ENCODE measurements at places on chromosomes 3 and 15.

GRCh38 chr3:62100282-62100989 lies 272.9 kb downstream of the FEZF2 start:
- no peak for DNase-seq

- DNase-seq, result no peak
Measured at GRCh38 chr3:3259181-3259580, 79.7 kb upstream of the CRBN start.

DNA sequence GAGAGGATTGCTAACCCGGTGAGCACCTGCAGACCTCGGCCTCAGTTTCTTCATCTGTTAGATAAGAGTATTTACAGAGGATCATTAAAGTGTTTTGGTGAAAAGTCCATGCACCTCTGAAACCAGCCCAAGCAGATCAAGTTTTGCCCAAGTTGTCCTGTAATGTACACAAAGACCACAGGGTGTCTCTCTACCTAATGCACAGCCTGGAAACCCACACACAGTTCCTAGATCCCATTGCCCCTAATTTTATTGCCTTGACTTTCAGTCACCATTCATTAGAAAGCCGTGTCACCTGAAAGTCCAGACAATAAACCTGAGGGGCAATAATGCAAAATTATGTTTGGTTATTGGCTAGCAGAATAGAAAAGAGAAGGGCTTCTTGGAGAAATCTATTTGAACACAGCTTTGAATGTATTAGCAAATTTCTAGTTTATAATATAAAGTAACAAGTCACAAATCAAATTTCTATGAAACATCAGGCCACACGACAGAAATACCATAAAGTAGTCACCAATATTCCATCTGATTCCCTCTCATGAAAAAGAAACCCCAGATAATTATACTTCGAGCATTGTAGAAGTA lies 161.3 kb upstream of the SLC2A2 start:
- DNase-seq, result no peak

- DNase-seq, result no peak
Measured at GRCh38 chr3:138219255-138219654, 32.2 kb downstream of the ARMC8 start.

GRCh38 chr3:117671722-117672318 lies 962.2 kb downstream of the TUSC7 start:
- no peak for DNase-seq

DNA sequence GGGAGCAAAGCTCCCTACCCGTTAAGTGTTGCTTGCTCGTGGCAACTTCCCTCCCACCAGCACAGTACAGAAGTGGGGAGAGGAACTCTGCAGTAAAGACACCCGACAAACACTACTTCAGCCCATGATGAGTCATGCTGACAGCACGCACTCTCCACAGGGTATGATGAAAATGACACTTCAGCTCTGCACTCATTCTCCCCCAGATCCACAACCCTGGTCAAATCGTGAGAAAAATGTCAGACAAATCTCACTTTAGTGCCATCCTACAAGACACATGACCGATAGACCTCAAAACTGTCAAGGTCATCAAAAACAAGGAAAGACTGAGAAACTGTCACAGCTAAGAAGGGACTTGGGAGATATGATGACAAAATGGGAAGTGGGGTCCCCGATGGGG lies 278.9 kb downstream of the OCA2 start:
- no peak for DNase-seq

DNA sequence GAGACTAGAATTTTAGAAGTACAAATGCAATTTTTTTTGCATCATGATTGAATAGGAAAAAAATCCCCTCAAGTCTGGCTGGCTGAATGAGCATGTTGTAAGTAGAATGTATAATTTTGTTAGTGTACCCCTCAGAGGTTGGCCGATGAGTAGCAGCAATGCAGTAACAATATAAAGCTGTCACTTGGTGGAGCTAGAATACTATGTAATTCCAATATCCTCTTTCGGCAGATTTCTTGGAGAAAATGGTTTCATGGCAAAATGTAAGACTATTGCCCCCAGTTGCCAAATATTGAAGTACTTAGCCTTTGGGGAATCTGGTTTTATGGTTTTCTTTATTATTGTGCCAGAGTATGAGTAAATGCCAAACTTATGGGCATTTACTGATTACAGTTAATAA lies 39.8 kb upstream of the SGO1 start:
- no peak for DNase-seq

DNA sequence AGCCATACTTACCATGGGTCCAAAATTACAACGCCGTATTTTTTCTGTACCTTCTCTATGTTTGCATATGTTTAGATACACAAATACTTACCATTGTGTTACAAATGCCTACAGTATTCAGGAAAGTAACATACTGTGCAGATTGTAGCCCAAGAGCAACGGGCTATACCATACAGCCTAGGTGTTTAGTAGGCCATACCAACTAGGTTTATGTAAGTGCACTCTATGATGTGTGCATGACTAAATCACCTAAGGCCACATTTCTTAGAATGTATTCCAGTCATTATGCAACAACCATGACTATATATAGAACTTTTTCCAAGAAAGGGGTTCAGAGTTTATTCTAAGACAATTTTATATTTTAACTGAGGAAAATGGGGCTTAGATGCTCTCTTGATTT lies 411.7 kb downstream of the MAGI1 start:
- no peak for DNase-seq

DNA sequence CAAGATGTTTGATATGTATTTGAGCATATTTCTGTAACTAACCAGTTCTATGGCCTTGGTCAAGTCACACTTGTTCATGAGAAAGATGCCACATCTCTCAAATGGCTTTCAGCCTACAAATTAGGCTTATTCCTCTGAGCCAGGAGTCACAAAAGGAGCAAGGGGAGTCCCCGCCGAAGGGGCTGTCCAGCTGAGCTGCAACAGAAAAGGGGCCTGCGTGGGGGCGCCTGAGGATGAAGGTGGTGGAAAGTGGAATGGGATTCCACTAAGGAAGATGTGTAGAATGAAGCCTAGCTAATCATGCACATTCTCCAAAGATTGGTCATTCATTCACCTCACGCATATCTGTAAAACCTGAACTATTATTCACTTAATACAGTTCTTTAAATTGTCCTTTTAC lies 19.1 kb downstream of the ALDH1L1 start:
- DNase-seq, result no peak

- DNase-seq, result no peak
Measured at GRCh38 chr3:142976621-142977398, 13.3 kb upstream of the PAQR9 start.

- no peak for DNase-seq
Measured at GRCh38 chr3:78893161-78893560, 874.6 kb downstream of the ROBO1 start.

DNA sequence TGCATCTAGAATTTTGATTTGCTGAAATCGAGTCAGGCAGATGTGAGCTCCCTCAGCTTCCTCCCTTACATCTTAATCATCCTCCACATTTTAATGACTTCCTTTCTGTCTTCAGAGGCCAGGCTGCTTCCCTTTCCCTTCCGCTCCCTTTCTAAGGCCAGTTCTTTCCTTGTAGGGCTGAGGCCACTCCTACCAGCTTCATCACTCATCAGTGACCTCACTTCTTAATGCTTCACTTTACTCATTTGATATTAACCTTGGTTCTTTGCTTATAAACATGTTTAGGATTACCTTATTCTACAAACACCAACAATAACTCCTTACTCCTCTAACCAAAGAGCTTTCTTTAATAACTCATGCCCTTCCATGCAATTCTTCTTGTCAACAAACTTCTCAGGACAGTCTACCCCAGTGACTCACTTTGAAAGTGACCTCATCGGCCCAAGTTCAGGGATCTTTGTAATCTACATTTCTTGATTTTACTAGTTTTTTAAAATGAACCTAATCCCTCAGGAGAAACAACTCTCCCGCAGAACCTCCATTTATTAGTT lies 23.9 kb downstream of the ILDR1 start:
- no peak for DNase-seq

DNA sequence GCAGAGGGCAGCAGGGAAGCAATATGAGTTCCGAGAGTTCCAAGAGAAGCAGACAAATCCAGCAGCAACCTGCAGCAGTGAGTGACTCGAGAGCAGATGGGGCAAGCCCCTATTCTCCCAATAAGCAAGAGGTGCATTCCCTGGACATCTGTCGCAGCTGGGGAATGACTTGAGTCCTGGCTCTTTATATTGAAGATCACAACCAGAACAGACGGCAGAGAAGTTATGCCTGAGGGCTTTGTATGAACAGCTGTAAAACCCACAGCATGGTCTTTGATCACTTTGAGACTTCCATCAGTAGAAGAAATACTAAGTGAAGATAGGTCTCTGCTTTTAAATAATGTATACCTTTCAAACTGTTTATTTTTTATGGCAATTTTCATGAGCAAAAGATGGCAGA lies 23.6 kb upstream of the C3orf22 start:
- no peak for DNase-seq
